ENCODE measurements at places on chromosomes 16 and 17. TPM values are rescaled to one million over a fixed set of nuclear protein-coding genes. Genes with fewer than 3 reads are reported as not detected.

Gene SULT1A4
- total RNA-seq: 2.2 TPM

DNA sequence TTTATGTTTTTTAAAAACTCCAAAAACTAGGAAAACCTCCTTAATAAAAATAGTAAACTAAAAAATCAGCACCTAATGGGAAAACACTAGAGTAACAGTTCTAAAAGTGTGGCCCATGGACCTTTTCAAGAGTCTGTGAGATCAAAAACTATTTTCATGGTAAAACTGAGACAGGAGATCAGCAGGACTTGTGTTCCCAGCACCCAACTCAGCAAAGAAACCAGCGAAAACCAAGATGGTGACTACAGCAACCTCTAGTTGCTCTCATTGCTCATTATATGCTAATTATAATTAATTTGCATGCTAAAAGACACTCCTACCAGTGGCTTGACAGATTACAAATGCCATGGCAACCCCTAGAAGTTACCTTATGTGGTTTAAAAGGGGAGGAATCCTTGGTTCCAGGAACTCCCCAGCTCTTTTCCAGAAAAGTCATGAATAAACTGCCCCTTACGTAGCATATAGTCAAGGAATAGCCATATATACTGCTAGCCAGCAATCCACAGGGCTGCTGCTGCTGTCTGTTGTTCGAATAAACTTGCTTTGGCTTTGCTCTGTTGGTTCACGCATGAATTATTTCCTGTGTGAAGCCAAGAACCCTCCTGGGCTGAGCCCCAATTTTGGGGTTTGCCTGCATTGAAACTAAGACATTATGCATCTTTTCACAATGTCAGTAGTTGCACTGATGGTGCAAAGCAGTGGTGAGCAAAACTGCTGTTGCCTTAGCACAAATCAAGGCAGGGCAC lies 12.4 kb downstream of the CMTR2 start:
- no peak for DNase-seq

GRCh38 chr17:3576970-3577369 lies 19.4 kb upstream of the TRPV3 start:
- no peak for DNase-seq

GRCh38 chr16:836221-836620 lies 35.7 kb upstream of the GNG13 start:
- DNase-seq: no peak

GRCh38 chr16:80986557-80986956 lies 20.1 kb downstream of the CMC2 start:
- no peak for DNase-seq

- DNase-seq: no peak
These were observed 3.0 kb upstream of the CMTM2 start for GRCh38 chr16:66576296-66576695.

GRCh38 chr16:2895813-2896212 lies 12.8 kb downstream of the FLYWCH2 start:
- no peak for DNase-seq

DNA sequence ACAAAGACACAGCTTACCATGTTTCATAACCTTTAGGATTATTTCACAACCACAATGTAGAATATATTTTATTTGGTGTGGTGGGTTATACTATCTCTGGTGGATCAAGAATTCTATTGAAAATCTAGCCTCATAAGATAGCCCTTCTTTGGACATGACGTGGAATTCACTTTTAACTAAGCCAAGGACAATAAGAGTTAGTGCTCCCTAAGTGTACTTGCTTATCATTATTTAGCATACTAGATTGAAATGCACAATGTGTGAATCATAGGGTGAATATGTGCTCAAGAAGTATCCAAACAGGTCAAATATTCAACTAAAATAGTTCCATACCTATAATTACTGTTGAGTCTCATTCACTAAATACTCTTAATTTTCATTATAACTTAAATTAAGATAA lies 1179.5 kb upstream of the GOT2 start:
- DNase-seq: no peak

Gene KRTAP1-5
- total RNA-seq: not detected

Gene KRTAP9-8
- not detected for total RNA-seq

GRCh38 chr16:57089406-57089805 lies 3.0 kb upstream of the CPNE2 start:
- no peak for DNase-seq

- DNase-seq: no peak
These were observed 1.4 kb upstream of the CNGB1 start for GRCh38 chr16:57972306-57972705.

GRCh38 chr17:74288785-74289184 lies 14.8 kb downstream of the DNAI2 start:
- no peak for DNase-seq

- DNase-seq: no peak
These were observed 2.0 kb upstream of the VAMP2 start for GRCh38 chr17:8164815-8165131.
